ENCODE measurements at places on chromosomes 7 and 10.

DNA sequence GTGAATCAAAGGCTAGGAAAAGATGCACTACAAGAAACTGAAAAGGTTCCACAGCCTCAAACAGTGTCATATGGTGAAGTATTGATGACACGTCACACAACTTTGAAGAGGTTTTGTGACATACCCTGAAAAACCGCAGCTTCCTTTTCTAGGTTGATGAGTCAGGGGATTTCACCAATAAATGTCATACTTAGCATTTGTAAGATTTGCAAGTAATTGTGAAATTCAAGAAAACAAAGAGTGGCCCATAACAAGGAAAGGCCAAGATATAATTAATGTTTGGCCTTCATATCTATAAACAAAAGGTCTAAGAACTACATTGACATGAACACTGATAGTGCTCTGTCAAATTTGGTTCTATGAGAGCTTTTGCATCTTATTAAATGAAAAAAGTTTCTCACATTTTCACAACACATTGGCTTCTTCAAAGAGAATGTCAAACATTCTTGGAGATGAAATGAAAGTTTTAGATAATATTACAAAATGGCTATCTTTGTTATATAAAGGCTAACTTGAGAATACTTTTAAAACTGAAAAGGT lies 62.0 kb upstream of the NAMPT start:
- no peak for DNase-seq

GRCh38 chr10:43110338-43111071 lies 27.7 kb upstream of the CSGALNACT2 start:
- no peak for DNase-seq

GRCh38 chr7:17477182-17477581 lies 178.7 kb downstream of the AHR start:
- no peak for DNase-seq

DNA sequence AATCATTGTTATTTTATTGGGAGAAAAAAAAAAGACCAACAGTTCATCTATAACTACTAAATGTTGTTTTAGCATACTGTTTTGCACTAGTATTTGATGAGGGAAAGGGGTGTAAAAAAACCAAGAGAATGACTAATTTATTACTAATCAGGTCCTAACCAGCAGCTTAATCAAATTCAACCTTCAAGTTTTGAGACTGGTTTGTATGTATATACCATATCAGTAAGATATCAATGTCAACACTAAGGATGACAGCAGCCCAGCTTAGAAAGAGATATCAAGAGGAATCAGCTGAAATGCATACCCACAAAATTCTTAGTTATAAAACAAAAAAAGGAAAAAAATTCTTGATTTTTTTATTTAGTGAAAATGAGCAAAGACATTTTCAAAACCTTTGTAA lies 122.6 kb downstream of the KMT2C start:
- DNase-seq: no peak

DNA sequence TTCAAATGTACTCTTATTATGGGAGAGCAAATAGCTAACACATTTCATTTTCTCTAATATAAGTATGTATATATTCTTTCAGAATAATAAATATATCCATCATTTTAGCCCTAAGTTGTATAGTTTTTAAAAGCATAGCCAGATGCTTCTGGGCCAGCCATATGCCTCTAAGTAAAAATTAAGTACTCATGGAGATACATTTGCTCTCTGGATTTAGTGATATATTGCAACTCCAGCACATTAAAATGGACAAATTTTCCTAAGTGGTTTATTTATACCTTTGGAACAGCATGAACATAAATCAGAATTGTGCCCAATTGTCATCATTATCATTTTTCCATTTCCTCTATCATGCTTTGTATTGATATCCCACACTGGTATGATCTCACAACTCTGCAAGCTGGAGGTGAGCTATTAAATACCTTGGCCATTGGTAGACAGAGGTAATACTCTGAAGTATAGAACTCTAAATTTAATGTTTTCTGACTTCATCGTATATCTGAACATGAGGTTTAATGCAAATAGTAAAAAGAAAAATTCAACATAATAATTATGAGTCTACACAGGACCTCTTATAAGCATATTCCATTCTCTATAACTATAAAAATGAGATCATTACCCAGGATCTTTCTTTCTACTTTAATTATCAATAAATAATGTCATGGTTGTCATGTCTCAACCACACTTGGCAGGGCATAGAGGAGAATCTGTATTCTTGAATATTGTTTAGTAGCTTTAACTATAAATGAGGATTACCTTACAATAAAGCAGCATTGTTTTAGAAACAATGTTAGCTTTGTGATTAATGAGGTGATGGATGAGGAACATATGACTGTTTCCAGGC lies 90.8 kb downstream of the AGMO start:
- DNase-seq: no peak

GRCh38 chr10:130495116-130495862 lies 359.1 kb downstream of the GLRX3 start:
- DNase-seq: no peak

- DNase-seq: no peak
Measured at GRCh38 chr10:89466599-89467035, 52.2 kb downstream of the IFIT5 start.

DNA sequence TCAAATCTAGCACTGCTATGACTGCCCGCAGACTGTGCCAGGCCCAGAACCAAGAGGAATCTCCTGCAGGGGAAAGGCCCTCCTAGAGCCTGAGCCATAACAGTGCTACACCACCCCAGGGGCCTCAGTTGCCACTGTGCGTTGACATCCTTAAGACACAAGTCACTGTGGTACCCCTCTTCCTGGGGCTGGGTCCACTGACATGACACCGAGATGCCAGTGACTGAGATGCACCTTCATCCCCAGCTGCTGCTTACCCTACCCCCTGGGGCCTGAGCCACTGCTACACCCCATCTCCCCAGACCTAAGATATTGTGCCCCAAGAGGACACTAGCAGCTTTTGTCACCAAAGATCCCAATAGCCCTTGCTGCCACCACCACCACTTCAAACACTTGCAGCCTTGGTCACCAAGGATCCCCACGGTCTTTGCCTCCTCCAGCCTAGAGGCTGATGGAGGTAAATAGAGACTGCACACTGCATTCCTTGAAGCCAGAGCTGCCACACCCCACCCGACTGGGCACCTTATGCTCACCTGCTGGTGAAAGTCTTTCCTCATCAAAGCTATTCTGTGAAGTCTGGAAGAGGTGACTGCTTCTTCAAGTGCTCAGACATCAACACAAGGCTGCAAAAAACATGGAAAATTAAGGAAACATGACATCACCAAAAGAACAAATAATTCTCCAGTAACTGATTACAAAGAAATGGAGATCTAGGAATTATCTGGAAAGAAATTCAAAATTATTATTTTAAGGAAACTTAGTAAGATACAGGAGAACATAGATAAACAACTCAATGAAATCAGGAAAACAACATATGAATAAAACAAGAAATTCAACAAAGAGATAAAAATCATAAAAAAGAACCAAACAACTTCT lies 40.4 kb upstream of the SHH start:
- DNase-seq: no peak

DNA sequence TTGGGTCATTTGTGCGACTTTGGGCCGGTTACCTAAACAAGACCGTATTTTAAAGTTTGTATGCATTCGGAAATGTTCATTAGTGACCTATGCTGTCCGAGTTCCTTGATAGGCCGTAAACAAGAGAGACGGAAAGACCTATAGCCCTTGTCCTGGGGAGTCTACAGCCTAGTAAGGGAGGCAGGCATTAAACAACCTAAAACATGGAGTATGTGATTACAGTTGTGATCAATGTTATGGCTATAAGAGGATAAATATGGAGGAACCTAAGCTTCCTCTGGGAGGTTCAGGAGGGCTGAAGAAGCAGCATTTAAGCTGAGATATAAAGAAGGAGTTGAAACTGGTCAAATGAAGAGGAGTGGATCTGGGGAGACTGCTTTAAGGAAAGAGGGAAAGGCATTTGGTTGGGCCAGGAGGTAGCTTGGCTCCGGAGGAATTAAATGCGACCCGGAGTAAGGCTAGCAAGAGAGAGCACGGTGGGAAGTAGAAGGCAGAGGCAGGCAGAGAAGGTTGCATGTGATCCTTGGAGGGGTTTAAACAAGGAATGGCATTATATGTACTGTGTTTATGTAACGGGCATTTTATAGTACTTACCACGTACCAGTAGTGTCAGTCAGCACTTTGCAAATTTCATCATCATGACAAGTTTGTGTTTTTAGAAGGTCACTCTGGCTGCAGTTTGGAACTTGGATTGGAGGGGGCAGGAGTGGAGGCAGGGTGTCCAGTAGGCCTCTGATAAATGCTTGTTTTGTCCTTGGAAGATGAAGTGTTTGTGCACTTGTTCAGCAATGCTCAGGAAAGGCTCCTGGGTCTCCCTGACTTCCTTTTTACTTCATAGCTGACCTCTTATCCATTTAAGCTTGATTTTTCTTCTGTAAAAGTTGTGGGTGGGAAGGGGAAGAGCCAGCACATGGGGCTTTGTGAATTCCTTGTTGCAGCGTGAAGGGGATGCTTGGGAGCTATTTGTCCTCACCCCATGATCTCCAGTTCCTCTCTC lies 1.0 kb upstream of the AVPI1 start:
- DNase-seq: no peak

GRCh38 chr7:46537191-46537905 lies 616.3 kb upstream of the IGFBP3 start:
- no peak for DNase-seq

DNA sequence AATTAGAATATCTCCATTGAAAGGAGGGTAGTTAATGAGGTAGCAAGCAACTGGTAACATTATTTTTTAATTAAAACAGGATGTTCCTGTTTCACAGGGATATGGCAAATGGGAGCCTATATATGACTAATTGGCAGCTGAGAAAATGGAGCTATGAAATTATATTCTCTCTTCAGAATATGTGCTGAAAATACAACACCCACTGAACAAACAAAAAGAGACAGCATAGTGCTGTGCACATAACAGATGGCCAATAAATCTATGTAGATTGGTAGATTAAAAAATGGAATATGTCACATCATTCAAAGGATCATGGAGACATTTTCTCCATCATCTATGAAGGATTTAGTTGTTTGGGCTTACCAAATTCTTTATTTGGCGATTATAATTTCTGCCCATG lies 362.0 kb downstream of the GPR37 start:
- no peak for DNase-seq

GRCh38 chr10:61785473-61786105 lies 115.9 kb upstream of the ARID5B start:
- DNase-seq: no peak

DNA sequence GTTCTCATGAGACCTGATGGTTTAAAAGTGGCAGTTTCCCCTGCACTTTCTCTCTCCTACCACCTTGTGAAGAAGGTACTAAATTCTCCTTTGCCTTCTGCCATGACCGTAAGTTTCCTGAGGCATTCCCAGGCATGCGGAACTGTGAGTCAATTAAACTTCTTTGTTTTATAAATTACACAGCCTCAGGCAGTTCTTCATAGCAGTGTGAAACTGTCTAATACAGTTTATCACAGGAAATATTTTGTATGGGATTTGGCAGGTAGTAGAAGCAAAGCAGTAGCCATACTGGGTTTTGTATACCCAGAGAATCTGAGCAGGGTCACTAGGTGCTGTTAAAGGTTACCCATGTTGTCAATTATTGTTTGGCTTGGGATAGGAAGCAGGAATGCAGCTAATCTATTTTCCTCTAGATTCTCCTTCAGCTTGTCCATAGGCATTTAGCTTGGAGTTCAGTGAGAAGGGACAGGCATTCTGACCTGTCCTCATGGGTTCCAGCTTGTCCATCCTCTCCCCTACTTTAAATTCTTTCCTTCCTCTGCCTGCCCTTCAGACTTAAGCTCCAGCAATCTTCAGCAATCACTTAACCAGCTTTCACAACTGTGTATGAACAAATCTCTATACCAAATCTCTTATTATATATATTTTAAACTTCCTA lies 186.7 kb downstream of the PCLO start:
- DNase-seq: no peak

GRCh38 chr7:69808391-69808790 lies 210.1 kb downstream of the AUTS2 start:
- DNase-seq: no peak

DNA sequence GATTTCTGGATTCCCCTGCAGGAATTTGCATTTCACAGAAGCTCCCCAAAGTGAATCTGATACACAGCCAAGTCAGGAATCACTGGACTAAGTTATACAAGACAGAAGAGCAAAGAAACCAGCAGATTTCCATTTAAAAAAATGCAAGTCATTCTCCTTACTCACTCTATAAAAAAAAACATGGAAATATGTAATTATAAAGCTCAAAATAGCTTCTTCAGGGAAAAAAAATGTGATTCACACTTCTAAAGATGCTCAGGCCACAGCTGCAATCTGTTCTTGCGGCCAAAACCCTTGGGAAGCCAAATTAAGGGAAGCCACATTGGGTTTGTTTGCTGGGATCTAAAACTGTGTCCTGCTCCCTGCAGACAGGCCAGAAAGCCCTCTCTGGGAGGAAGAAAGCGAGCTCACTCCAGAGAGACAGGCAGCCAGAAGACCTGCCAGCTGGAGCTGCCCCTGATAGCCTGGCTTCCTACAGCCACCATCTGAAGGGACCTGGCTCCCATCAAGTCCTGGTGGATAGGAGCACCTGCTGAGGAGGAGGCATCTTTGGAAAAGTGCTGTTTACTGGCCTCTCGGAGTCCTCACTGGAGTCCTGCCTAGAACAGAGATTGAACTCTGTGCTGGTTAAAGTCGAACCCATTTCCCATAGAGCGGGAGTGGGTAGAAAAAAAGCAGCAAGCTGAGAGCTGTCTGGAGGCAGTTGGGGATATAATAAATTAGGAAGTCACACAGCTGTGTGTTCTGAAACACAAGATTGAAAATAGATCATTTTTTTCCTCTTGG lies 359.2 kb upstream of the AOAH start:
- DNase-seq: no peak

DNA sequence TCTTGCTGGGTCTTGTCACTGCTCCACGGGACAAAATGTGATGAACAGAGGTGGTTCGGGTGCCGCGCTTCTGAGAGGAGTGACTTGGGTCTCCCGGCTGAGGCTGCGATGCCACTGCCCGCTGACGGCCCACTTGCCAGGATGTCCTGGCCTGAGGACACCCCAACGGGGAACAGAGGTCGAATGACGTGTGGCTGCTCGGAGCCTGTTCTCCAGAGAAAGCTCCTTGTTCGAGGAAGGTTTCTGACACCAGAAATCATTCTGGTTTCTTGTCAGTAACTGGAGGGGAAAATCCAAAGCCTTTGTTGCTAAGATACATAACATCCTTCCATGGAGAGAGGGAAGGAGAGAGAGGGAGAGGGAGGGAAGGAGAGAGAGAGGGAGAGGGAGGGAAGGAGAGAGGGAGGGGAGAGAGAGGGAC lies 236.4 kb downstream of the WDR37 start:
- no peak for DNase-seq

- DNase-seq: no peak
Measured at GRCh38 chr7:30795161-30795948, 24.1 kb downstream of the MINDY4 start.

- DNase-seq: no peak
Measured at GRCh38 chr7:49823566-49823965, 50.1 kb downstream of the VWC2 start.

DNA sequence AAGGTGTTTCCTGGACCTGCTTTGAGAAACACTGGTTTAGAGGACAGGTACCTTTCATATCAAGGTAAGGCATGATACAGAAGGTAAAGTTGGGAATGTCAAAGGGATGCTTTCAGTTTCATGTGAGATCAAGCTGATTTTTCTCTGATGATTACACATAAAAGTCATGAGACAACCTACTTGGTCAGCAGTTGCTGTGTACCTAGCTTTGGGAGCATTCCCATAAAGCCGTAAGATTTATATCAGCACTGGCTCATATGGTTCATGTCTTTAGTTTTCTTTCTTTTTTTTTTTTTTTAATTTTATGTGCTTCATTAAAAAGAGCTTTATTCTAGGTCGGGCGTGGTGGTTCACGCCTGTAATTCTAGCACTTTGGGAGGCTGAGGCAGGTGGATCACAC lies 265.3 kb upstream of the LRGUK start:
- no peak for DNase-seq

- no peak for DNase-seq
Measured at GRCh38 chr7:78769481-78770101, 683.9 kb downstream of the MAGI2 start.
